Activated T-helper 17 cell treated with anti-CD3 and anti-CD28 coated beads, Interleukin-2, amount 50 U/mL, for 72 hours (primary cell): ENCODE measurements at places on chromosomes 2 and 18. TPM values are rescaled to one million over a fixed set of nuclear protein-coding genes. Genes with fewer than 3 reads are reported as not detected.

GRCh38 chr2:220469201-220469600, 841.8 kb downstream of the SLC4A3 start:
- no peak for ATAC-seq

GRCh38 chr18:75183973-75184493, 24.9 kb downstream of the PTGR3 start:
- no peak for ATAC-seq

MARS2 gene
- total RNA-seq: 20.6 TPM

- no peak for ATAC-seq
Observed at GRCh38 chr2:128523457-128523856, 204.8 kb upstream of the HS6ST1 start.

NRP2 gene
- 2.2 TPM for total RNA-seq

GRCh38 chr18:28153485-28154065, 23.4 kb downstream of the CDH2 start:
- ATAC-seq: no peak

GBX2 gene
- total RNA-seq: not detected

INPP1 gene
- 15.5 TPM for total RNA-seq

AKAIN1 gene
- total RNA-seq: not detected

DNA sequence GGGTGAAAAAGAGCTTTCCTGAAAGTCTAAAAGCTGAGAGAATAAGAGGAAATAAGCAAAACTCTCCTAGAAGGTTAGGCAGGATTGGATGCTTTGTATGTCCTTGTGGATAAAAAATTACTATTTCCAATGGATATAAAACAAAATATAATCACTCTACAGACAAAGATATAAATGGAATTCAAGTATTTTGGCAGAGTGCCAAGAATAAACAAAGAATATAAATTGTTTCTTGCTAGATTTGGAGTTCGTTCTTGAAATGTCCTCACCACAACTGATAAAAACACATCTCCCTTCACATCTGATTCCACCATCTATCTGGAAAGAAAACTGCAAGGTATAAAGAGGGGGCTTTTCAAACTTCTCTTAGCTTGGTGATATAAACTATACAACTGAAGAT, 13.3 kb downstream of the SULT1C3 start:
- no peak for ATAC-seq

- no peak for ATAC-seq
Observed at GRCh38 chr18:36811430-36811829, 17.4 kb downstream of the TPGS2 start.

RIF1 gene
- 75.9 TPM for total RNA-seq

DNA sequence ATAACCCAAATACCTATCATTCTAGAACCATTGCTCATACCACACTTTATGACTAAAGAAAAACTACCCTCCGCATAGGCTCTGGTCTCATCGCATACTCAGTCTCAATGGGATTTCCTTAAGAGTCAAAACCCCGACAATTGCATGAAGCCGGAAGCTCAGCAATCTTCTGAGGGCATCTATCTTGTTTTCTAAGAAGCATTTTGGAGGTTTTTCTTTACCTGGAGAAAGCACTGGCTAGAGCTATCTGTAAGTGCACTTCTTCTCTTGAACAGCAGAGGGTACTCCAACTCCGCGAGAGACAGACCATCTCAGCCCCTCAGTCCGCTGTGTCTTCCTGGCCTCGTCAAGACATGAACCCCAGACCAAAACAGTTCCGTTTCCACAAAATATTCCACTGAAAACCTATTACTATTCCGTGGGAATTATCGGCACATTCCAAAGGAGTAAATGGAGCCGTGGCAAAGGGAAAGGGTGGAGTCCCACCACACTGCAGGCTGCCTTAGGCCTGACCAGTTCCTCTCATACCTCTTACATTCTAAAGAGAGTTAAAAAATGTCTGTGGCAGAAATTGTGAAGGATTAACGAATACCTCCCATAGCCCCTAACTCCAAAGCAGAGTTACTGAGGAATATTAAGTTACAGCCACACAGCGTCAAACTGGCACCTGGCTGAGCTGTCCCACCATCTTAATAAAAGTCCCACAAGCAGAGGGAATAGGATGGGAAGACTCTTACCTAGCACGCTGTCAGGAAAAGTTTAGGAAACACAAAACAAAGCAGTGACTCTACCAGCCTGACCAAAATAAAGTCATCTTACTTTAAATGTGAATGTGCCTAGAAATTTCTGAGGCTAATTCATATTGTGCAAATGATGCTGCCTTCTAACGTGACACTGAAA, 325.6 kb upstream of the VRK2 start:
- peak; percentile 75 for ATAC-seq

GRCh38 chr2:41079011-41079410, 627.1 kb upstream of the SLC8A1 start:
- ATAC-seq: no peak

DNA sequence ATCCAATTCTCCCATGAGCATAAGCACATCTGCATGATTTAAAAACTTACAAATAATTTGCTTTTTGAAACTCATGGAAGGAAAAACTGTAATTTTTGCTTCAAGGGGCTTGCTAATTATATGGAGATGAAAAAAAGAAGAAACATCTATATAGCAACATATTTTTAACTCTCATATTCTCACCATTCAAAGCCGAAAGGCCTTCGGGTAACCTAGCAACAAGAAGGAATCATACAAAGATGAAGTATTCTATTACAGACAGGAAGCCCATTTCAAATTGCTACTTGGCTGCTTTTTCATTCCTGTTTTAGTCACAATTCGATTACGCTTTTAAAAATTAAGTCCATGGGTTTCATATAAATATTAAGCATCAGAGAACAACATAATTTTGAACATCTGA, 39.2 kb upstream of the RNU4ATAC start:
- ATAC-seq: no peak

SOX11 gene
- not detected for total RNA-seq

DNA sequence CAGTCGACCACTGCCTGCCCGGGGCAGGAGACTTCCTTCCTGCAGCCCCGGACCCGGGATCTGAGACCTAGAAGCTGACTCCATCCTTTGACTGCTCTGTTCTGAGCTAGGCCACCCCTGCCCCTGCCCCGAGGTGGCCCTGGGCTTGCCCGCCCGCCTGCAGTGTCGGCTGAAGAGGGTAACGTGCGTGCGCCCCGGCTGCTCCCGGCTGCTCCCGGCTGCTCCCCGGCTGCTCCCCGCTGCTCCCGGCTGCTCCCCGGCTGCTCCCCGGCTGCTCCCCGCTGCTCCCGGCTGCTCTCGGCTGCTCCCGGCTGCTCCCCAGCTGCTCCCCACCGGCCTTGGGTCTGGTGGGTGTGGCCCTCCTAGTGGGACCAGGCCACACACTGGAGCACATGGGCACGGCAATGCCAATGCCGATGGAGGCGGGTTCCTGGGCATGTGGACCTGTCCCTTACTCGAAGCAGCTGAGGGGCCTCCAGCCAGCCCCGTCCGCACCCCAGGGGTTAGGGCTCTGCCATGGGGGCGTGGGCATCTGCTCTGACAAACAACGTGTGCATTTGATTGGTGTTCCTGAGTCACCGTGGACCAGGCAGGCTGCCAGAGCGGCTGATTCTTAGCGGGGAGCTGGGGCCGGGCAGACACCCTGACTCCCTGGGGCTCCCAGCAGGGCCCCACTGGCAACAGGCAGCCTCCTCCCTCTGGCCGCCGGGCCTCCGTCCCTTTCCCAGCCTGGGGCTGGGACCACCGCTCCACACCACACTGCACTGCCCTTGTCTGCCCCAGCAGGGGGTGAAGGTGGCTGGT, 2.0 kb upstream of the GAL3ST2 start:
- ATAC-seq: no peak

DNA sequence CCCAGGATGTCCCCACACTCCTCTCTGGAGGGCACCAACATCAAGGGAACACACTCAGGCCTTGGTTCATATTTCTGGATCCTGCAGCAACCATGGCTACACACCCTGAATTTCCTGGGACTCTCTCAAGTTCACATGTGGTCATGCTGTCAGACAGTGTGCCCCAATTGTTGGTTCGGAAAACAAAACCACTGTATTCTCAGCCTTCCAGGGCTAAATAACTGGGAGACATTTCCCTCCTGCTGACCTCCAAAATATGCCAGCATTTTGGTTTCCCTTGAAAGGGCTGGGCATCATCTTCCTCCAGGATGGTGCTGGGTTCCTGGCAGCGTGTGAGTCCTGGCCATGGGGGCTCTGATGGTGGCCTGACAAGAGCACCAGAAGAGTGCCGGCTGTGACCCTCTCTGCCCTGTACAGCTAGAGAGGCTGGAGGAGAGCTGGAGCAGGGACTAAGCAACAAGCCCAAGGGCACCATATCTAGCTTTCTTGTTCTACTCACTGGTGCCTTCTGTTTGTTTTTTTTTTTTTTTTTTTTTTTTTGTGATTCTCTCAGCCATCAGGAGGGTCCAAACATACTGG, 37.5 kb upstream of the WIPF1 start:
- no peak for ATAC-seq

- no peak for ATAC-seq
Observed at GRCh38 chr2:239462671-239463506, 62.1 kb upstream of the HDAC4 start.

GRCh38 chr2:96108541-96109360, 7.6 kb downstream of the ADRA2B start:
- no peak for ATAC-seq

CPLX4 gene
- not detected for total RNA-seq

TTN gene
- total RNA-seq: 3.1 TPM

ASAP2 gene
- total RNA-seq: 0.17 TPM

DNA sequence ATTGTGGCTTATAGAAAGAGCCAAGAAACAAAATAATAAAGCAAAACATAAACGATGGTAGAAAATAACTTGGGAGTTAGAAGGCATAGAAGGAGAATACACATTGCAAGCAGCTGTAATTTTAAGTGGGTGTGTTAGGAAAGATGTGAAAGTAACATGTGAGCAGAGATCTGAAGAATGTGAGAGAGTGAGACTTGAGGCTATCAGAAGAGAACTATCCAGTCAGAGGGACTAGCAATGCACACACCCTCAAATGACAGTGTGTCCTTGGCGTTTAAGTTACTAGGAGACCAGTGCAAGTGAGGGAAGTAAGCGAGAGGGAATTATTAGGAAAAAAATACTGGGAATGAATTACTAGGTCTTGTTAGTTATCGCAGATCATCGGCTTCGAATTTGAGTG, 304.9 kb downstream of the DSEL start:
- ATAC-seq: no peak

CWC22 gene
- total RNA-seq: 24.2 TPM

DNA sequence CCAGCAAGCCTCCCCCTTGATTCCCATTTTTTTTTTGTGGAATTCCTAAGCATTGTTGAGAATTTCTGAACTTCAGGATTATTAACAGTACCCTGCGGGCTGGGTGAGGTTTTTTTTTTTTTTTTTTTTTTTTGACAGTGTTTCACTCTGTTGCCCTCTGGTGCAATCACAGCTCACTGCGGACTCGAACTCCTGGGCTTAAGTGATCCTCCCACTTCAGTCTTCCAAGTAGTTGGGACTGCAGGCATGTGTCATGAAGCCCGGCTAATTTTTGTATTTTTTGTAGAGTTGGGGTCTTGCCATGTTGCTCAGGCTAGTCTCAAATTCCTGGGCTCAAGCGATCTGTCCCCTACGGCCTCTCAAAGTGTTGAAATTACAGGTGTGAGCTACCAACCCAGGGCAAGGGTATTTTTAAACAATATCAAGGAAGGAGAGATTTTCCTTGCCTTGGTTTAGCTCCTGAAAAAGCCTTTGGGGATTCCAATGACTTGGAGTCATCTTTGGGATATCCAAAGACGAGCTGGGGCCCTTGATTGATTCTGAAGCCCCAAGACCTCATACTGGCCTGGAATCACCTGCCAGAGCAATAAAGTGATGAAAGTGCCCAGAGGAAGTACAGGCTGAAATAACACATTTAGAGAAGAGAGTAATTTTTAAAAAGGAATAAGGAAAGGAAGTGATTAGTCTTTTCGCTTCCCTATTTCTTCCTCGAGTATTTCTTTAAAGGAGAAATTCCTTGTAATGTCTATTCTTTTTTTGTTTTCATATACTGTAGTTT, 240.2 kb downstream of the TGIF1 start:
- no peak for ATAC-seq

SETBP1 gene
- total RNA-seq: 7.6 TPM

STARD6 gene
- total RNA-seq: 0.32 TPM

GRCh38 chr2:220835583-220835982, 736.5 kb downstream of the EPHA4 start:
- no peak for ATAC-seq

DNA sequence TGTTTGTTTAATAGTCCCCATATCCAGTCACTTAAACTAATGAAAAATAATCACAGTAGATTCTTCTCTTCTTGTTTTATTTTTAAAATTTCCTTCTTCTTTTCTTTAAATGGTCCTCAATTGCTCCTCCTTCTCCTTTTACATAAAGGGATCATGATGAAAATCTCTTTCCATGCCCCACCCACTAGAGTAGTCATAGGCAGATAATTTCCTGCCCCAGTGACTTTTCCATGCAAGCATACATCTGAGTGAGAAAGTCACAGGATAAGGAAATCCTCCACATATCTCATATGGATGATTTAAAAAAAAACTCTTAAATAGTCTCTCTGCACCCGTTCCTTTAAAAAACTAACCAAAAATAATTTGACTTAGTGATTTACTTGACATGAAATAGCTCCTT, 552.3 kb upstream of the SETBP1 start:
- ATAC-seq: no peak

DNA sequence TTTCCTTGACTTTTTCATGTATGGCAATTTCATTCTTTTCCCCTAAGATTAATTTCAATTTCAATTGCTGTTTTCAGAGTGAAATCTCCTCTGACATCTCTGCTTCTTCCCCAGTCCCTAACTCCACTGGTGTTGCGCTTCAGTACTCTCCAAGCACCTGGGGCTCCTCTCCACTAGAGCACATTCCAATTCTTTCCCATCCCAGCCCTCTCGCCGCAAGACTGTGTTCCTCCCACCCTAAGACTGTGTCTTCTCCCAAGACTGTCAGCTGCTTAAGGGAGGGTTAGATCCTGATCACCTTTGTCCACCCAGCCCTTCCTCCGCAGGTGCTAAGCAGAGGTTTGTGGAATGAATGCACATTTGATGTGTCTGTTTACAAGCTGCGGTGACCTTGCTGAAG, 255.7 kb upstream of the CCDC68 start:
- ATAC-seq: no peak

DNA sequence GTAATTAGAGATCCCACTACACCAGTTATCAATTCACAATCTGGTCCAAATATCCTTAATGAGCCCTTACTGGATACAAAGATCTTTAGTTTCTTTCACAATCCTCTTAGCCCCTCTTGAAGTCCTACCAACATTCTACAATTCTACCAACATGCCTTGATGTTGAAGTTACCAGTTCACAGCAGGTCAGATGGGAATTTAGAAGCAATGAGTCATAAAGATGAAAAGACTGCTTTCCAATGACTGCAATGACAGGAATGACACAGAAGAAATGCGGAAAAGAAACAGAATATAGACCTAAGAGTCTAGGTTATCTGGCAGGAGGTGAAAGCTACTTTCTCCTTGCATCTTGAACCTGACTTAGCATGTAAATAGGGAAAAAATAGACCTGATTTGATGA, 24.5 kb downstream of the RTTN start:
- ATAC-seq: no peak

AMER3 gene
- total RNA-seq: not detected

DNA sequence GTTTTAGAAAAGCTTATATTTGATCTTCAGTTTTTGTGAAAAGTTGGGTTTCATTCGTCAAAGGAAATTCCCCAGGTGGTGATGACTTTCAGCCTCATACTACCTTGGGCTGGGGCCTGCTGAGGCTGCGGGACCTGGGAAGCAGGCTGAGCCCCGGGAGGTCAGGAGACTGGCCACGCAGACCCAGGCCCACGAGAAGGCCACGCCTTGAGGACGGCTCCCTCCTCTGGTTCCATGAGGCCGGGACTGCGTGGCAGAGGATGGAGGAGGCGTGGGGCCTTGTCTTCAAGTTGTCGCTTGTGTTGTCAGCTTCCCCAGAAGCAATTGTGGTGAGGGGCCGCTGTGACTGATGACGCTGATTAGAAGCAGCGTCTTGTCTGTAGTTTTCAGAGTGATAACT, 11.8 kb downstream of the CNDP2 start:
- no peak for ATAC-seq
